ENCODE measurements at places on chromosomes 13 and 19.

GRCh38 chr19:18741124-18742121, 49.7 kb downstream of the COMP start:
- no peaks in the 10 kb centered on the region for H3K27me3 ChIP-seq
- DNase-seq = no peak
- no peak overlapping the region for H3K27ac ChIP-seq
- no peaks in the 10 kb centered on the region for H3K36me3 ChIP-seq
- no peaks in the 10 kb centered on the region for H3K4me1 ChIP-seq
- H3K4me3 ChIP-seq = no peak overlapping the region

DNA sequence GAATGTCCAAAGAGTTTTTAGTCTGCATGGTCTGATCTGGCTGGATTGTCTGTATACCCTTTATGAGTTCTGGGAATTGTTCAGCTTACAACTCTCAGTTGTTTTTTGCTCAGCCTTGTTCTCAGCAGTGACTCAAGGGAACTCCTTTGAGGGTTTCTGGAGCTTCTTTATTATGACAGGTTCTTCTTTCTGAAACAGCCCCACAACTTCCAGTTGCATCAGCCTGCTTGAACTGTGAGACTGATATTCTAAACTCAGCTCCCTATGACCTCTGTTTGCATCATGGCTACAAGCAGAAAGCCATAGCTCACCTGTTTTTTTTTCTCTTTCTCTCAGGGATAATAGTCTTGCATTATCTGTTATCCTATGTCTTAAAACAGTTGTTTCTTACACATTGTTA, 85.0 kb downstream of the TDRD3 start:
- DNase-seq = no peak
- H3K36me3 ChIP-seq = peaks cover 68% of the 10 kb centered on the region
- H3K27ac ChIP-seq = no peak overlapping the region
- H3K4me3 ChIP-seq = no peak overlapping the region

GRCh38 chr13:39765801-39766463, 110.5 kb downstream of the COG6 start:
- peaks cover 10% of the 10 kb centered on the region for H3K4me1 ChIP-seq
- H3K4me3 ChIP-seq = no peak overlapping the region
- DNase-seq = no peak
- H3K36me3 ChIP-seq = no peaks in the 10 kb centered on the region
- no peak overlapping the region for H3K27ac ChIP-seq
- H3K27me3 ChIP-seq = no peaks in the 10 kb centered on the region

GRCh38 chr13:44120043-44120442, 240.3 kb downstream of the LACC1 start:
- H3K36me3 ChIP-seq = no peaks in the 10 kb centered on the region
- no peaks in the 10 kb centered on the region for H3K27me3 ChIP-seq
- H3K4me1 ChIP-seq = peaks cover 26% of the 10 kb centered on the region
- DNase-seq = no peak
- no peak overlapping the region for H3K27ac ChIP-seq

DNA sequence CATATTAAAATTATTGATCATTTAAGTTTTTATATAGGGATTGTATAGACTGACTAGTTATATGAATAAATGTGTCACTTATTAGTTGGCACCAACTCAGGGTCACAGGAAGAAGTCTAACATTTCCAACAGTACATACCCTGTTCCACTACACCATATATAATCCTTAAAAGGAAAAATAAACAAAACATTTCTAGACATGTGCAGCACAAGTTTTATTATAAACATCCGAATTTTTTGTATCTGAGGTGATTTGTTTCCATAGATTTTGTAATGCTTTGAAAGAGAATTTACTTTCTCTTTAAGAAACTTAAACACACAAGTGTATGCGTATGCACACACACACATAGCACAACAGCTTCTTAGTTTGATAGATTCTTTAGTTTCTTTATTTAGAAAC, 418.6 kb upstream of the GPC6 start:
- no peak for DNase-seq
- no peaks in the 10 kb centered on the region for H3K4me1 ChIP-seq
- no peaks in the 10 kb centered on the region for H3K36me3 ChIP-seq

DNA sequence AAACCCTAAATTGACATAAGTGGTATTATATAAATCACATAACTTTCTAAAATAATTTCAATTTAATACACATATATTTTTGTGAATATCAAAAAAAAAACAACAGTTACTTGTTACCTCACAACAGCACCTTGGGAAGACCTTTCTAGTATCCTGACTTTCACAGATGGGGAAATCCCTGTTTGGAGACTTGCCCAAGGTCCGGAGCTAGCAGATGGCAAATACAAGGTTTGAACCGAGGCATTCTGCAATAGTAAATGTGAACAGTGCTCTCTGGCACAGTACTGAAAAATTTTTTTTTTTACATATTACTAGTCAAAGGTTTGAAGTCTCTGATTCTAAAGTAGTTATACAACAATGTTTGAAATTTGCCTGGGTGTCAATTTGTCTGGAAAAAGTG, 104.5 kb downstream of the SUCLA2 start:
- H3K4me1 ChIP-seq = no peaks in the 10 kb centered on the region
- no peaks in the 10 kb centered on the region for H3K27me3 ChIP-seq
- peaks cover 7% of the 10 kb centered on the region for H3K36me3 ChIP-seq
- no peak overlapping the region for H3K27ac ChIP-seq

DNA sequence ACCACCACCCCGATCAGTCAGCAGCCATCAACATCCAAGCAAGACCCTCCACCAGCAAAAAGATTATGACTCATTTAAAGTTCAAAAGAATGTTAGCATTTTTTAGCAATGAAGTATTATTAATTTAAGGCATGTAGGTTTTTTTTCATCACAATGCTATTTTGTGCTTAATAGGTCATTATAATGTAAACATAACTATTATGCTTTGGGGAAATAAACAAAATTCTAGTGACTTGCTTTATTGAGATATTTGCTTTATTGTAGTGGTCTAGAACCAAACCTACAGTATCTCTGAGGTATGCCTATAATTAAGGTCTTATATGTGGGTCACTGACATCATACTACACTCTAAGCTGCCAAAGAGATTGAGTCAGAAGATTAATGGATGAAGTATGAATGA, 20.0 kb downstream of the KLF12 start:
- H3K36me3 ChIP-seq = peaks cover 26% of the 10 kb centered on the region
- peaks cover 55% of the 10 kb centered on the region for H3K4me1 ChIP-seq
- no peaks in the 10 kb centered on the region for H3K27me3 ChIP-seq
- no peak for DNase-seq

GRCh38 chr13:37379841-37380240, 218.7 kb downstream of the POSTN start:
- no peaks in the 10 kb centered on the region for H3K4me1 ChIP-seq
- no peak for DNase-seq
- H3K27me3 ChIP-seq = no peaks in the 10 kb centered on the region
- H3K36me3 ChIP-seq = no peaks in the 10 kb centered on the region
- H3K27ac ChIP-seq = no peak overlapping the region

- DNase-seq = no peak
- peaks cover 9% of the 10 kb centered on the region for H3K27me3 ChIP-seq
- no peak overlapping the region for H3K4me3 ChIP-seq
- H3K27ac ChIP-seq = no peak overlapping the region
- no peaks in the 10 kb centered on the region for H3K36me3 ChIP-seq
- no peaks in the 10 kb centered on the region for H3K4me1 ChIP-seq
These were observed 9.6 kb upstream of the HTR2A start for GRCh38 chr13:46906405-46906804.
